NAMALWA (cell line): ENCODE measurements at places on chromosomes 11 and 22.

DNA sequence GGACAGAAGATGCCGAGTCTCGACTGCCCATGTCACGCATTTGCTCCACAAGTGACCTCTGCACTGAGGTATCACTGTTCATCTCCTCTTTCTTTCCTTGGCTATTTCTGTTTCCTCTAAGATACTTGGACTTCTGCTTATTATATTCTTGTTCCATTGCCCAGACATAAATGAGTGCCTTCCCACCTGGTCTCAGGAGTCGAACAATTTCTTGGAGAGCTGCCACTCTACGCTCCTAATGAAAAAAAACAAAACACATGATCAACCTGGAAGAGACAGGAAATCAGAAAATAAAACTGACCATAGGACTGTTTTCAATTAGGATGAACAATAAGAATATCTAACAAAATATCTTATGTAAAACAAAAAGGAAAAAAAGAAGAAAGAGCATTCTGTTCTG, 47.4 kb upstream of the CWF19L2 start:
- DNase-seq: no peak

DNA sequence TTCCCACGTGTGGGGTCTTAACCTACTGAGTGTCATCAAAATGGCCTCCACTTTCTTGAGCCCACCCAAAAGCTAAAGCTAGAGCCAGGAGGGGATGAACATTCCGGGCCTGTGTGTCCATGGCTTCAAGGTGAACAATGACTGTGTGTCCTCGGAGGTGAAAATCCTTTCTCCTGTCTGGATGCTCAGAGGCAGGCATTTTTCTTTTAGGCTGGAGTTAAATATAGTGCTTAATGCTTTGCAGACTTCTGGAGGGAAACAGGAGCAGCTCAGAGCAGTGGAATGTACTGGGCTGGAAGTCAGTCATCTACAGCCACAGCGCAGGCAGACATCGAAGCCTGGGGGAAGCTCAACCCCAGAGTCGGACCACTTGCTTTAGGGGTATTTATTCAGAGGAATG, 68.6 kb upstream of the TMEM45B start:
- DNase-seq: no peak

- no peak for DNase-seq
Measured at GRCh38 chr22:46829941-46830715, 67.7 kb downstream of the TBC1D22A start.

- no peak for DNase-seq
Measured at GRCh38 chr11:86021377-86021776, 47.5 kb downstream of the PICALM start.

DNA sequence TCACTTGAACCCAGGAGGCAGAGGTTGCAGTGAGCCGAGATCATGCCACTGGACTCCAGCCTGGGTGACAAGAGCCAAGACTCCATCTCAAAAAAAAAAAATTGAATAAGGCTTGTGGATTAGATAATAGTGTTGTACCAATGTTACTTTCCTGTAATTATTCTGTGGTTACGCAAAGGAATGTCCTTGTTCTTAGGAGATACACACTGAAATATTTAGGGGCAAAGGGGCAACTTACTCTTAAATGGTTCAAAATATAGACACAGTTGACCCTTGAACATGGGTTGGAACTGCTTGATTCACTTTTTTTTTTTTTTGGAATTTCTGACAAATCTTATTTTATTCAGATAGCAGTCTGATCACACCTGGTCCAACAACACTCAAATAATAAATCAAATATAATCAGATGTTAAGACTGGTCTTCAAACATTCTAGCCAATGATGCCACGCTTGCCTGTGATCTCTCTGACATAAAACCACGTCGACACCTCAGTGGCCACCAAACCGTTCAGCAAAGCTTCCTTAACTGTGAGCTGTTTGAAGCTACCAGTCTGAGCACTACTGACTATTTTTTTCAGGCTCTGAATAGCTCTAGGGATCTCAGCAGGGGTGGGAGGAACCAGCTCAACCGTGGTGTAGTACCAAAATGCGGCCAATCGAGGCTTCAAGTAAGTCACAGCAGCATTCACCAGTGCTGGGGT, 710 bp downstream of the ATP5MGL start:
- no peak for DNase-seq

DNA sequence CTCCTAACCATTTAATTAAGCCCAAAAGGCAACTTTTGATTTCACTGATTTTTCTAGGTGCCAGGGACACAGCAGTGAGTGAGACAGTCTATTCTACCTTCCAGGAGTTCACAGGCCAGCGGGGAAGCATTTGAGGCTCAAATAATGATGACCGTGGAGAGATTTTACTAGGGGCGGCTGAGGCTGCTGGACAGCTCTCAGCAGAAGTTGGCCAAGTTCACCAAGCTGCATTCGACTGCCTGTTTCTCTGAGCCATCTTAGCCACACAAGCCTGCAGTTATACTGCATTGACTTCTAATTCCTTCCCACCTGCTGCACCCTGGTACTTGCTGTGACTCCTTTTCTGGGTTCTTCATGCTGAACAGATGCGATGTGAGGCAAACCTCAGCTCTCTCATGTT, 168.9 kb upstream of the TBCEL start:
- no peak for DNase-seq

DNA sequence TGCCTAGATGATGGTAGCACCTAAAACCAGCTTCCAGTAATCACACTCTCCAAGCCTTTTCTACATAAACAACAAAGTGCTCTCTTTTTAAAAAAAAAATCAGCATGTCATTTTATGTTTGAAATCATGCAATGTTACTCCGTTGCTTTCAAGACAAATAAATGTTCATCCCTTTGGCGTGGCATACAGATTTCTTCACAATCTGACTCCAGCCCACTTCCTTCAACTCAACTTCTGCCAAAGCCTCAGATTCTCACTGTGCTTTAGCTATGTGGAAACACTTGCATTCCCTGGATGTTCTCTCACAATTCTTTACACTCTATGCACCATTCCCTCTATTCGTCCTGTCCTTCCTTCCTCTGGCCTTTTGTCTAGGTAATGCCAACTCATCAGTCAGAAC, 206.3 kb upstream of the BLID start:
- DNase-seq: no peak

DNA sequence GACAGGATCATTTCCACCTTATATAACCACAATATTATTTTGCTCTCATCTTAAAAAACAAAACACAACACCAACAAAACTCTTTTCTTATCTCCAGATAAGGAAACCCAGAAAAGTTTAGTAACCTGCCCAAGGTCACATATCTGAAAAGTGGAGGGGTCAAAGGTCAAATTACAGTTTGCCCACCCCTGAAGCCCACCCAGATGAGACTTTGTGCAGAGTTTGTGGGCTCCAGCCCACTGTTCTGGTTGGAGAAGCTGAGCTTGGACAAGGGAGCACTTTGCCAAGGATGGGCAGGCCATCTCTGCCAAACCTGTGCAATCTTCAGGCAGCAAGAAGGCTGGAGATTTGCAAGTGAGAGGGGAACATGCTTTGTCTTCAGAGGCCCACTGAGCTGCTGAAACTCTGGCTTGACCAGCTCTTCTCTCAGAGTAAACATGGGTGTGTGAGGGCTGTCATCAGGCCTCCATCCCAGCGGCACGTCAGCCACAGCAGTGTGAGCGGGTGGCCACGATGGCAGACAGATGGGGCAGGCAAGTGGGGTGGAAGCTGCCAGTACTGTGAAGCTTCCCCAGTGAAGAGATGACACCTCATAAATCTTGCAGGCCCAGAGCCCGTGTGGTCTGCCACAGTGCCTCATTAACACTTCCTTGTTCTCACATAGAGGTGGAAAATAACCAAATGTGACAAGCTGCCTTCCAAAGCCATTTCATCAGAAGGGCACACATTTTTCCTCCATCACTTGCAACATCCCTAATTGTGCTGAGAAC, 111.8 kb downstream of the CCDC81 start:
- no peak for DNase-seq

GRCh38 chr11:57255618-57256017, 18.6 kb upstream of the APLNR start:
- no peak for DNase-seq

- no peak for DNase-seq
Measured at GRCh38 chr11:62922653-62923431, 1.7 kb upstream of the CHRM1 start.
